ENCODE measurements at places on chromosomes 4 and X.

- DNase-seq = no peak
Observed at GRCh38 chr4:61446941-61447340, 246.8 kb downstream of the ADGRL3 start.

- no peak for DNase-seq
Observed at GRCh38 chrX:68652326-68653170, 5.1 kb downstream of the STARD8 start.

DNA sequence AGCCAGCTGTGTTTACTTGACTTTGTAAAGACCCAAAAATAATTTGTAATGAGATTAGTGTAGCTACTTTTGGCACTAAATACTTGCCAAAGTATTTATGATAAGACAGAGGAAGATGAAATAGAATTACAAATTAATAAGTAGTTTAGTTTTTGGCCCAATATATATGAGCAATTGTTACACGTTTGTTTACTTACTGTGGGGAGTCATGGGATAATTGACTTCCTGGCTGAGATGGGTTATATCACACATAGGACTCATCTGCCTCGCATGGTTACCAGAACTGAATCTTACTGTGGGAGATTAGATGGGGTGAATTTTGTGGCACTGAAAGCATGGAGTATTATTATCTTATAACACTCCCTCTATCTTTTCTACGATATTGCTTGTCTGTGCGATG, 66.6 kb downstream of the INTS12 start:
- DNase-seq = no peak

DNA sequence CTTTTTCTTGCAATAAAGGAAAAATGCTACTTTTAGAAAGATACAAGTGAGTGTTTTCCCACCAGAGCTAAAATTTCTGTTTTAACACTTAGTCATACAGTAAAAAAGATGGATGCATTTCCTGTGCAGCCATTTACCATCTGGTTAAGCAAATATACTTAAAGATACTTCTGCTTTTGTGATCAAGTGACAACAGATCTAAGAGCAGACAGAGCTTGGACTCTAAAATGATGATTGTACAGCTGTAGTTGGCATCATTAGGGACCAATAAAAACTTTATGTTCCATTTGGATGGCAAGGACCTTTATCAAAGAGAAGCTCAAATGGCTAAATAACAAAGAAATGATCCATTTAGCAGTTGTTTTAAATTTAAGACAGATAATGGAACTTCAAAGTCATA, 270.8 kb downstream of the FSTL5 start:
- no peak for DNase-seq

GRCh38 chr4:4541040-4541631, 712 bp downstream of the STX18 start:
- peak; percentile 8 for DNase-seq

- no peak for DNase-seq
Observed at GRCh38 chr4:111639876-111640275, 505.4 kb upstream of the FAM241A start.

DNA sequence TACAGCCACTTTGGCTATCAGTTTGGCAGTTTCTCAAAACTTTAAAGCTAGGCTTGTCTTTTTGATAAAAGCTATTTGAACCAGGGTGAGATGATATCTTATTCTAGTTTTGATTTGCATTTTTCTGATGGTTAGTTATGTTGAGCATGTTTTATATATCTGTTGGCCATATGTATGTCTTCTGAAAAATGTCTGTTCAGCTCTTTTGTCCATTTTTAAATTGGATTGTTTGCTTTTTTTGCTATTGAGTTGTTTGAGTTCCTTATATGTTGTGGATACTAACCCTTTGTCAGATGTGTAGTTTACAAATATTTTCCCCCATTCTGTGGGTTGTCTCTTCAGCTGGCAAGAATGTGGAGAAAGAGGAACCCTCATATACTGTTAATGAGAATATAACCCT, 11.6 kb upstream of the GIMD1 start:
- DNase-seq = no peak

DNA sequence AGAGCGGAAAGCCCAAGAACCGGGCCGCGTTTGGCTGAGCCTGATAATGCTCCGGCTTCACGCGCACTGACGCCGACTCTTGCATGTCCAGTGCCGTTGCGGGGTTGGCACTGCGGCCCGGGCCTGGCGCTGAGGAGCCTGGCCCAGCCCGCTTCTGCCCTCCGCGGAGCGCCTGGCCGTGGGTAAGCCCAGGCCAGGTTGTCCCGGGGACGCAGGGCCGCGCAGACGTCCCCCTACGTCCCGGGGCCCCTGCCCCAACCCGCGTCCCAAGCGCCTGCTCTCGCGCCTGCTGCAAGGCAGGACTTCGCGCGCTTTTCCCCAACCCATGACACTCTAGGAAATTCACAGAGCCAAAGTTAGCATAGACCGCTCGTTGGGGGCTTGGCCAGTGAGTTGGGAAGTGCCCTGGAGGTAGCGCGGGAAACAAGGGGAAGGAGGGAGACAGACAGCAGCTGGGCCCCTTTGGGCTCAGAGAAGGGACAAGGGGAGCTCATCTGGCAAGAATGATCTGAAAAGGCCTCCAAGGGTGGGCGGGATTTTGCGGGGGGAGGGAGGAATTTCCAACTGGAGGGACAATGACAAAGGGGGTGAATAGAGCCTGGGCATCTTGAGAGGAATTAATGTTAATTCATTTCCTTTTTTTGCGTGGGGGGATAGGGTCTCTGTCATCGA, 665 bp upstream of the LRPAP1 start:
- DNase-seq = no peak

DNA sequence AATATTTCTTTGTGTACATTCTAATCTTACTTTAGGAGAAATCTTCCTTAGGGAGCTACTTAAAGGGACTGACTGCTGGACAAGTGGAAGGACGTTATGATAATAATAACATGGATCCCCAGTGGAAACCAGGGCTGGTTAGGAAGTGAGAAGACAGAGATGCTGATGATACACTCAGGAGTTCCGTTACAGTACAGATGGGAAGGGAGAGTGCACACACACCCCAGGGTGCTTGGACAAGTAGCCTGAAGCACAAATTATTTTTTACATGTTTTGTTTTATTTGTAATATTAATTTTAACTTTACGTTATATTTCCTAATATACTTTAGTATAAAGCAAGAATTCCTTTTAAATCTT, 84.1 kb downstream of the BMPR1B start:
- DNase-seq = no peak

DNA sequence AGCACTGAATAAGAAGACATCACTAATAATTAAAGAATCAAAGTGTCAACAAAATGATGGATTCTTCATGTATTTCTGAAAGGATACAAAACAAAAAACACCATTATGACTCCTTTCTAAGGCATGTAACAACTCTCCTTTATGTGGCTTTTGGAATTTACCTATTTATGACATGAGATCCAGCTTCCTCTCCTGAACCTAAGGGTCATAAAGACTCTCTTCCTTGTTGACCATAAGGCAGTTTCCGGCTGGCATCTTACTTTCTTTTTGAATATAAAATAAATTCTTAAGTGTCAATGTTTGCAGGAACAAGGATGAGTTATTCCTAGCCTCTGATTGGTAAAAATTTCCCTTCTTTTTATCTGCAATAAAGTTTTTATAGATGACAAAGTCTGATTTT, 111.1 kb upstream of the GRPR start:
- no peak for DNase-seq

GRCh38 chr4:177530561-177530960, 88.3 kb upstream of the AGA start:
- DNase-seq = no peak

DNA sequence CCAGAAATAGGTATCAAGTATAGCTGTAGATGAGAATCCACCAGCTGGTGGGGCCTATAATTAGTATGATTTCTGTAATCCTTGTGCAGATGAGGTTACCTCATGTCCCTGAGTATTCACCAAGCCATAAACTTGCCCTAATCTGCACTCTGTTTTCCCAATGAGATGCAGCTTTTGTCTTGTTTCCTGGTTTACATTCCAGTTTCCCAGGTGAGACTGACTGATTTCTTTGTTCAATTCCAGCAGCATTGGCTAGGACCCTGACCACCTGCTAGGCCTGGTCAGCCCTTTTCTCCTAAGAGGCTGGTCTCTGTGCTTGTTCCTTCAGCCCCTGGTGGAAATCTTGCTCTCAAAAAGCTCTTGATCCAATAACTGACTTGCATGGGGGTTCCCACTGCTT, 44.6 kb downstream of the GABRB1 start:
- no peak for DNase-seq

DNA sequence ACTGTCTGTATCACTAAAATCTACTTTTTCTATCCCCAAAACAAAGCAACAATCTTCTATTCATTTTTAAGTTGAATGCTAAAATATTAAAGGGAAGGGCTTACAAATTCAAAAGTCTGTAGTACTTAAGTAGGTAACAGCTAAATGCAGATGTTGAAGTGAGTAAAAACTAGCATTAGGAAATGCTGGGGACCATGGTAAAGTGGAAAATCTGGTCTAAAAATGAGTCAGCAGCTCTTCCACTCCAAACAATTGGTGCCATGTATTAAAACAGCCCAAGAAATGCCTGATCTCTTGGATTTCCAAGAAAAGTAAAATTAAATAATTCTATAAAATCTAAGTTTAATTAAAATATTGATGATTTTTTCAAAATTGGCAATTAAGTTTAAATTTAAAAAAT, 73.3 kb upstream of the PPP3CA start:
- no peak for DNase-seq

DNA sequence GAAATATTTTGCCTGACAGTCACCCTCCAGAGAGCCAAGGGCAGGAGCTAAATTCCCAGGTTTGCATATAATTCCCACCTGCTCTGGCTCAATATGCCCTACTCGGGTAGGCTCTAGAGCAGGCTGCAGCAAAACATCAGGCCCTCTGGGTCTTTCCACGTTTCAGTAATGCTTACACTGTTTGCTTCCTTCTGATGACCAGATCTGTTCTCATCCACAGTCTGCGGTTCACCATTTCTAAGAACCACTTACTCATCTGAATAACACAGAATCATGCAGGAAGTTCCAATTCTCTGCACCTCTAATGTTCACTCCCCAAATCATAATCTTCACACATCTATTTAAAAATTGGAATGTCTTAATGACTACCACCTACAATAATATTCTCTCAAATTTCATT, 141.4 kb downstream of the PPP3CA start:
- DNase-seq = peak; percentile 45

- no peak for DNase-seq
Observed at GRCh38 chr4:184255871-184256642, 38.4 kb upstream of the ENPP6 start.

DNA sequence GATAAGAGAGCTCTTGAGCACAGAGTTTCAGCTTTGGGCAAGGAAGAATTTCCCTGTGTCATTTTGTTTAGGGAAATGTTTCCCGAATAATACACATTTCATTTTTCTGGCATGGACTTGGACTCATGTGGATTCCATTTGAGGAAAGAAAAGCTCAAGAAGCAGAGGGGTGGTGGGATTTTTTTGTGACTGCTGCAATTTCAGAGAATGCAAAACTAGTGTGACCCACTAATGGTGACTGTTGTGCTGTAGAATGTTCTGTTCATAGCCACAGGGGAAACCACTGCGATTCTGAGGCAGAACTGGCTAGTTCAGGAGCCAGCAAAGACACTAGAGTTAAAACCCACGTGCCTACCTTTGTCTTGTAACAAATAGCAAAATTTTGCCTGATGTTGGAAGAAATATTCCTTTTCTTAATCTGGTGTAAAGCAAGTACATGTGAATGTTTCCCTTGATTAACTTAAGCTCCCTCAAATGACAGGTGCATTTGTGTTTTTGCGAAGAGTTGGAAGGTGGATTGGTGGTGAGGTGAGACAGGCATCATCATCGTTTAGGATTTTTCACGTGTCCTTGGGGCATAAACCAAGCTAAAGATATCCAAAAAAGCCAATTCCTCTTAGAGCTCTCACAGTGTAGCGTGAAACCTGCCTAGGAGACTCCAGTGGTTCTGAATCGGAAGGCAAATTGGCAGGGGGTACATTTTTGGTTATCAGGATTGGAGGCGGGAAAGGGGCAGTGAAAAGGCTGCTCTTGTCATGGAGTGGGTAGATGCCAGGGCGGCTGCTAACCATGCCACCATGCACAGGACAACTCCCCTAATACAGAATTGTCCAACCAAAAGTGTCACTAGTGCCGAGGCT, 38.0 kb upstream of the FAM9C start:
- peak; percentile 46 for DNase-seq

- DNase-seq = peak; percentile 30
Observed at GRCh38 chr4:72701987-72702819, 133.2 kb upstream of the ADAMTS3 start.

- DNase-seq = no peak
Observed at GRCh38 chrX:112341598-112341997, 259.0 kb upstream of the TRPC5 start.

- DNase-seq = no peak
Observed at GRCh38 chrX:11968991-11969390, 169.3 kb upstream of the FRMPD4 start.

DNA sequence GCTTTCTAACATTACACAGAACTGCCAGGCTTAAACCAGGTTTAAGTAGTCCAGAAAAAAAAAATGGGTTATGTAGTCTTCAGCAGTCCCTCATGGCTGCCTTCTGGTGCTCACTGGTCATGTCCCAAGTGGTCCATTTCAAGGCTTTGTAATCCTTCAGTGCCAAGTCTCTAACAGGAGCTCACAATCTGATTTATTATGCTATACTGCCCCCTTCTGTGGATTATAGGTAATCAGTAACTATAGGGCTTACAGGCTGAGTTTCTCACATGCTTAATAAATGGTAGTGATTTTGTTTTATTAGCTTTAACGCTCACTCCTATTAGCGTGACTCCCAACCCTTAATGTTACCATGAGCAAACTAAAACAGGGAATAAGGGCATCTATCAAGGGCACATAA, 92.5 kb upstream of the EDA2R start:
- no peak for DNase-seq

- DNase-seq = no peak
Observed at GRCh38 chr4:89344571-89344970, 37.0 kb upstream of the GPRIN3 start.

All from CD4-positive, alpha-beta T cell treated with Interleukin-6 for 4 hours (primary cell).